ENCODE measurements at places on chromosomes 11 and 22.
A peak's percentile ranks its signal among the peaks of the same experiment; 100 is the strongest.

DNA sequence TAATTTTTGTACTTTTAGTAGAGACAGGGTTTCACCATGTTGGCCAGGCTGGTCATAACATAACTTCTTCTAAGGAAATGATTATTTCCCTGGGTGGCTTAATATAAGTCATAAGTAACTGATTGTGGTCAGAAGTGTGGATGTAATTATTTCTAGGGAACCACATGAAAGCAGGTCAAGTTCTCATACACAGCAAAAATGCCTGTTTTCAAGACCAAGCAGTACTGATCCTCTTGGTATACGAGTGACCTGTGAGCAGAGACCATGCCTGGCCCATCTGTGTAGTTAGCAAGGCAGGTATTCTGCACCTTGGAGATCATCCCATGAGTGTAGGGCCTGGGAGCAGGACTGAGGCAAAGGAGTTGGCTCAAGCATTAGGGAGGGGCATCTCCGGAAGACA lies 32.5 kb upstream of the NUCB2 start:
- DNase-seq, result no peak

DNA sequence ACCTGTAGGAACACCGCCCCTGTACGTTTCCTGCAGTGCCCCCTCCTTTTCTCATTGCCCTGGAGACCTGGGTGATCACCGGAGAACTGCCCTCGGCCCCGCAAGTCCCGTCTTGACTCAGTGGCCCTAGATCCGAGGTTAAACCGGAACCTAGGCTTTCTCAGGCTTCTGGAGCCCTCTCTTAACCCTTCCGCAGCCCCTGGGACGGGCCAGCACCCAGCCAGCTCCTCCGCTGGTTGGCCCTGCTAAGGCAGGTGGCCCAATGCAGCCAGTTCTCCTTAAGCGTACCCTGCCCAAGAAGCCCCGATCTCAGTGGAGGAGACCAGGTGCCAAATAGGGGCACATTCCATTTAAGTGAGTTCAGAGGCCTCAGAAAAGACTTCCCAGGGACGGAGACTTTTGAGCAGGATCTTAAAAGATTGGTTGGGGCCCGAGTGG lies 776 bp downstream of the NLRX1 start:
- peak; percentile 36 for DNase-seq

GRCh38 chr11:8258784-8259183 lies 4.9 kb downstream of the LMO1 start:
- DNase-seq, result no peak

DNA sequence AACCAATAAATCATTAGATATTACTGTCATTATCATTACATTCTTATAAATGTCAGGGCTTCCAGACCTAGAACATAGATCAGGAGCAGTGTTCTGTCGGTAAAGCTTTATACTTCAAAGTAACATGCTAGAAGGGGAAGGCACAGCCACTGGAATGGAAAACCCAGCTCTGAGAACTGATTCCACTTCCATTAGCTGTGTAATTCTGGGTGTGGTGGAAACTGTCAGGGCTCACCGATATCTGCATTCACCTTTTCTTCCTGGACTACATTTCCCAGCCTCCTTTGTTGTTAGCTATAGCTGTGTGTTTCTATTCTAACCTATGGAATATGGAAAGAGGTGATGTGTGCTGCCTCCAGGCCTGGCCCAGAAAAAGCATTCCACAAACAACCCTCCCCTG lies 585.8 kb downstream of the BUD13 start:
- no peak for DNase-seq

DNA sequence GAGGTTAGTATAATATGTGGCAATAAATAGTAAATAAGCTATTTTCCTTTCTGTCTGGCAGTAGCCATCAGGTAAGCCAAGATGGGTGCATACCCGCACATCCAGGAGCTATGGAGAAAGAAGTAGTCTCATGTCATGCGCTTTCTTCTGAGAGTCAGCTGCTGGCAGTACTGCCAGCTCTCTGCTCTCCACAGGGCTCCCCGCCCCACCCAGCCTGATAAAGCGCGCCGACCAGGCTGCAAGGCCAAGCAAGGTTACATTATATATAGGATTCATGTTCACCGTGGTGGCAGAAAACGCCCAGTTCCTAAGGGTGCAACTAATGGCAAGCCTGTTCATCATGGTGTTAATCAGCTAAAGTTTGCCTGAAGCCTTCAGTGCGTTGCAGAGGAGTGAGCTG lies 126.2 kb downstream of the ATG16L2 start:
- no peak for DNase-seq

DNA sequence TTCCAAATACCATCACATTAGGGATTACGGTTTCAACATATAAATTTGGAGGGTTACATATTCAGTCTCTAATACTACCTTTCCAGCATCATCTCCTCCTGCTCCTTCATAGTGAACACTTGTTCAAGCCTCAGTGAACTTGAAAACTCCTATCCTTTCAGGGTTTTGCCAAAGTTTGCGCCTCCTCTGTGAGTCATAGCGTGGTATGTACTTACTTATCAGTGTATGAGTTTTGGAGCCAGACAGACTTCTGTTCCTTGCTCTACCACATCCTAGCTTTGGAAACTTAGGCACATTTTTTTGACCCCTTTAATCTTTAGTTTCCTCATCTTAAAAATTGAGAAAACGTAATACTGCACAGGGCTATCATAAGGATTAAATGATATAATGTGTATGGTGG lies 160.1 kb upstream of the ZC3H12C start:
- DNase-seq, result no peak

DNA sequence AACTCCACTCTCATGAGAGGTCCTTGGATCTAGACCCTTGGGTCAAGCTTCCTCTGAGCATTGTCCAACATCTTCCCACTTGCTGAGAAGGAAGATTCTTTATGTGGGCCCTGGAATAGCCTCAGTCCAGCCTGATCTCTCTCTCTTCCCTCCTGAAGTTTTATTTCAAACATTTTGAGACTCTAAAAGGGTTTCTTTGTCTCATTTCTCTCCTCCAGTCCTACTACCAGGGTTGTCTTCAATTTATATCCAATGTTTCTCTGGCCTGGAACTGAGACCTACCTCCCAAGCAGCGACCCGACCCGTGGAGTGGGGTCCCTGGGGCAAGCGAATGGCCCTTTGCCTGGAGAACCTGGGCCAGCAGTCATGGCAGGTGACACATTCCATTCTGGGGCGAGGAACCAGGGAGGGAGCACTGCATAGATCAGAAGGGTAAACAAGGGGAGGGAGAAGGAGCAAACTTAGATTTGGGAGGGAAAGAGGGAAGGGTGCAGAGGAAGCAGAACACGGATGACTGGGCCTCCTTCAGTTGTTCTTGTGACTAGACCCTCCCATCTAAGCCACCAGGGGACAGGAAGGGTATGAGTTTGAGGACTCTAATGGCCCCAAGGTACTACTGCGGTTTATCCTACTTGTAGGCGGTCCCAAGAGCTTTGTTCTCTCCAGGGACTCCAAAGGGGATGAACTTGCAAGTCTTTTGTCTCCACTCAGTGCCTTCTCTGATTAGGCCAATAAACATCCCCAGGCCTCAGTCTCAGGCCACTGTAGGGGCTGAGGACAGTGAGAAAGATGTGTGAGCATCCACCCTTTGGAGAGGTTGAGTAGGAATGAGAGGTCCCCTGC lies 14.2 kb upstream of the PRAME start:
- DNase-seq, result no peak

- DNase-seq, result no peak
Observed at GRCh38 chr11:109695696-109696095, 273.7 kb downstream of the C11orf87 start.

DNA sequence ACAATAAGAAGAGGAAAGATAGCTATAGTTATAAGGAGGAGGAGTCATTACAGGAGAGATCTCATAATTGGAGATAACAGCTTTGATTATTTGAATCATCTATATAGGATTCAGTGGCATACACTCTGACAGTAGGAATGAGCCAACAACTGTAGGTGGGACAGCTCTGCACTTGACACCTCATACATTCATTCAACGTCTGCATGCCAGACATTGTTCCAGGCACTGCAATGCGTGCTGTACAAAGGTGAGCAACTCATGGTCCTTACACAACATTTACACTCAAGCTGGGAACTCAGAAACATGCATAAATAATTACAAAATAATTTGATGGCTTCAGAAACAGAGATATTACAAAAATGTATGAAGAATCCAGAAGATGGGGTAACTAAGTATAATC lies 154.3 kb downstream of the MSANTD4 start:
- DNase-seq, result no peak

DNA sequence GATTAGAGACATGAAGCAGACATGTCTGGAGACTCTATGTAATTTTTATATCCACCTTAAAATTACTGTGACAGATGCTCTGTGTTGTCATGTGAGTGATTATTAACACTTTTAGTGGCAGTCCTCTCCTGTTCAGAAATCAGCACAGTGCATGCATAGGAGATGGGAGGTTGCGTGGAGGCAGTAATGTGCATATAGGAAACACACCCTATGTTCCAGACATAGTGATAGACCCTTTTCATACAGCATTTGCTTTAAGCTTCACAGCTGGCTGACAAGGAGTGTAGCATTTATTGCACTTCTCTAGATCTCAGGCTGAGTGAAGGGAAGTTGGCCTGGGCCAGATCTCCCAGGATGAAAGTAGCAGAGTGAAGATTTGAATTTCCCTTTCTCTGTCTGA lies 102.3 kb upstream of the SYN3 start:
- DNase-seq, result no peak

GRCh38 chr11:94576306-94576705 lies 9.1 kb downstream of the PIWIL4 start:
- no peak for DNase-seq

DNA sequence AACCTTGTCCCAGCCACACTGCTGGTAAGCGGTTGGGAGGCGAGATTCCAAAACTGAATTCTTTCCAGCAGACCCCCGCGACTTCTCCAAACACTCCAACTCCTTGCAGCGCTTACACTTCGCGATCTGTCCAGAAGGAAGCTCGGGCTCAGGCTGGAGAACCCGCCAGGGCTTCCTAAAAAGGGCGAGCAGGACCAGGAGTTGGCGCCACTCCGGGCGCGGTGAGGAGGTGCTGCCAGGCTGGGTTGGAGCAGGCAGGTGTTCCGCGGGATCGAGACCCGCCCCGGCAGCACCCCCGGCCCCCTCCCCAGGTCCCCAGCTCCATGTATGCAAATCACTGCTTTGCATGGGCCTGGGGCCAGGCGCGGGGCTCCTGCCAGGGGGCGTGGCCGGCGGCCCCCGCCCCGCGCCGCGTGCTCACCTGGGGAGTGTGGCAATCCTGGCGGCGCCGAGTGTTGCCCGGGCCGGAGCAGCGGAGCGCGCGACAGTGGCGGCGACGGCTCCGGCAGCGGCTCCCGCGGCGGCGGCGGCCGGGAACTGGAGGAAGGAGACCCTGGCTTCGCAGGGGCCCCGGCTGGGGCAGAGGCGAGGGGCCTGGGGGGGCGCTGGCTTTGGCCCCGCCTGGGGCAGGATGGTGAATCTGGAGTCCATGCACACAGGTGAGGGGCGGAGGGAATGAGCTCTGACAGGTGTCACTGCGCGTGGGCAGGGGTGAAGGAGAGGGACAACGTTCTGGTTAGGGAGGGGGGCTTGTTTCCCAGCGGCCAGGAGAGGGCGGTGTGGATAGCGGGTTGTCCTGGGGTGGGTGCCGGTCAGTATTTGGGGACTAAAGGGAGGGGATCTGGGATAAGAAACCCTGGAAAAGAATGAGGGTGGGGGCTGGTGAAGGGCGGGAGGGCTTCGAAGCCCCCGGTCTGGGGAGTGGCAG lies at the start of gene POU2F3:
POU2F3 (plus strand) TSS at position 428 of the 928 bp plus-strand sequence; CDS start at position 632, 204 bp downstream.
- DNase-seq, result no peak

- no peak for DNase-seq
Observed at GRCh38 chr22:45268167-45268957, 16.4 kb upstream of the UPK3A start.

GRCh38 chr11:30282289-30282631 lies 40.6 kb upstream of the ARL14EP start:
- no peak for DNase-seq

DNA sequence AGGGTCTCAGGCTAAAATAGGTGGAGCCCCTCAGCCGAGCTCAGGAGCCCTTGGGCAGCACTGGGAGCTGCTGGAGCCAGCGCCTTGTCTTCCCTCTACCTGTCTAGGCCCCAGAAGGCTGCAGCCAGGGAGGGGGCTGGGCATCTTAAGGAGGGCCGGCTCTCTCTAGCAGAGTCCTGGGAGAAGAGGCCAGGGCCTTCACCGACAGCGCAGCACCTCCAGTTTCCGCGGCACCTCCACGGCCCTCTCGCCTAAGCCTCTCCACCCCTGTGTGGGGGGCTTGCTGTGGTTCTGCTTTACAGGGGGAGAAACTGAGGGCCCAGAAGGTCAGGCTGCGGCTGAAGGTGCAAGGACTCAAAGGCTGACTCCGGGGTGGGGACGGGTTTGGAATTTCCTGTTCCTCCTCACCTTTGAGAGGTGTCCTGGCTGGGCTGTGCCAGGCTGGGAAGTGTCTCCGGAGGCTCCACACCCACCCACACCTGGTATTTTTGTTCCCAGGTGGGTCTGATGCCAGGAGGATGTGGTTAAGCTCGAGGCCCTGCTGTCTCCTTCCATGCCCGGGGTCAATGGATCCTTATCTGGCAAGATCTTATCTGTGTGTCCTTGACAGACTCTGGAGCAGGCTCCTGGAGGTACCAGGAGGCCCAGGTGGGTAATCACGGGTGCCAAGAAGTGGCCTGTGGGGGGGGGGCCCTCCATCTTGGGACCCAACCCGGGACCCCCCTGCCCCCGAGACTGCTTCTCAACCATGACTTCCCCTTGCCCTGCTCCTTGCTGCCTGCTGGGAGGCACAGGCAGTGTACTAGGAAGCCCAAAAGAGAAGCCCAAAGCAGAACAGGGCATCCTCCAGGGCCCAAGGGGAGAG lies 95.3 kb upstream of the FGF3 start:
- no peak for DNase-seq

DNA sequence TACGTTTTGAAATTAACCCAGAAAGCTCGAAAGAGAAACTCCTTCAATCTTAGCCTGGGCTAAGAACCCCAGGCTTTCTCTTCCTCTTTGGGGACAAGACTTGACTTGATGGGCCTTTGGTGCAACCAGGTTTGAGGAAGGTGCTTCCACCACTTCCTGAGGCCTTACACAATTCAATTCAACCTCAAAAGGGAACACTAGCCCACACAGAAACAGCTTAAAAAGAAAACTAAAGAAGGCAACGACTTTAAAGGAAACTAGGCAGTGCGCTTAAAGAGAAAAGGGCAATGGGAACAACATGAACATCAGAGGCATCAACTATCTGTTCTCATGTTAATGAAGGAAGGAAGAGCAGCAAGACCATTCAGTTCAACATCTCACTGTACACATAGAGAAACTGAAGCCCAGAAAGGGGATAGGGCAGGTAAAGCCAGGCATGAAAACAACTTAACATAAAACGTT lies 24.8 kb downstream of the PAK1 start:
- DNase-seq, result no peak

DNA sequence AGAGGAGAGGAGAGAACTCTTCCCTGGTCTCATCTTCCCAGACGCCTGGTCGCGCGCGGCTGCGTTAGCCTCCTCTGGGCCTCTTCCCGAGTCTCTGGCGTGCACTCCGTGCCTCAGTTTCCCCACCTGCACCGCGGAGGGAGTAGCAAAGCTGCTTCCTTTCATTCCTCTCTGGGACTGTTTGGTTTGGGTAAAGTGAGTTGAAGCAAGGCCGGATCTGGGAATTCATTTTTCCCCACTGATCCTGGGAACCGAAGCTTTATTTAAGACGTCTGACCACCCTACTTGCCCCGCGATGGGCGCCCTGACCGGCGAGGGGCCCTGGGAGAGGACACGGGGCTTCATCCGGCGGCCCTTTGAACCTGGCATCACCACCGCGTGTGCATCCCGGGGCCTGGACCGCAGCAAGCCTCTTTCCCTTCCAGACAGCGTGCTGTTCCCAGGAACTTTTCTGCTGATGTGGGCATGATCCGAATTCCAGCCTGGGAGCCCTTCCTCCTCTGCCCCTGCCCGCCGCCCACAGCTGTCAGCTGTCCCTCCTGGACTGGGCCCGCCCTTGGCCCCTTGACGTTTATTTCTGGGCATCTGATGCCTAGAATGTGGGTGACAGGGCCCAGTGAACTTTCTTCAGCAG lies 758 bp downstream of the LDLRAD3 start:
- no peak for DNase-seq

All from renal pelvis (tissue), 12 donors.